Effector CD8-positive, alpha-beta T cell (primary cell): ENCODE measurements at places on chromosomes 3 and 15.

GRCh38 chr3:71154846-71155245, 428.7 kb downstream of the FOXP1 start:
- DNase-seq = no peak

- no peak for DNase-seq
Measured at GRCh38 chr3:124791142-124791541, 60.9 kb downstream of the UMPS start.

- no peak for DNase-seq
Measured at GRCh38 chr15:43735416-43735815, 10.8 kb upstream of the PDIA3 start.

GRCh38 chr3:177427540-177427939, 230.3 kb upstream of the TBL1XR1 start:
- DNase-seq = no peak

DNA sequence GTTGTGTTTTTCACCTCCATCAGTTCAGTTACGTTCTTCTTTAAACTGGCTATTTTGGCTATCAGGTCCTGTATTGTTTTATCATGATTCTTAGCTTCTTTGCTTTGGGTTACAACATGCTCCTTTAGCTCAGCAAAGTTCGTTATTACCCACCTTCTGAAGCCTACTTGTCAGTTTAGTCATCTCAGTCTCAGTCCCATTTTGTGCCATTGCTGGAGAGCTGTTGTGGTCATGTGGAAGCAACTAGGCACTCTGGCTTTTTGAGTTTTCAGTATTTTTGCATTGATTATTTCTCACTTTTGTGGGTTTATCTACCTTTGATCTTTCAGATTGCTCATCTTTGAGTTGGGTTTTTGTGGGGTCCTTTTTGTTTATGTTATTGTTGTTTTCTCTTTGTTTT, 151.3 kb downstream of the CFAP20DC start:
- DNase-seq = no peak
